Anterior cingulate cortex (tissue), 58 donors: ENCODE measurements at places on chromosomes 3 and 15.

- no peak for DNase-seq
Observed at GRCh38 chr3:177626045-177626444, 428.8 kb upstream of the TBL1XR1 start.

DNA sequence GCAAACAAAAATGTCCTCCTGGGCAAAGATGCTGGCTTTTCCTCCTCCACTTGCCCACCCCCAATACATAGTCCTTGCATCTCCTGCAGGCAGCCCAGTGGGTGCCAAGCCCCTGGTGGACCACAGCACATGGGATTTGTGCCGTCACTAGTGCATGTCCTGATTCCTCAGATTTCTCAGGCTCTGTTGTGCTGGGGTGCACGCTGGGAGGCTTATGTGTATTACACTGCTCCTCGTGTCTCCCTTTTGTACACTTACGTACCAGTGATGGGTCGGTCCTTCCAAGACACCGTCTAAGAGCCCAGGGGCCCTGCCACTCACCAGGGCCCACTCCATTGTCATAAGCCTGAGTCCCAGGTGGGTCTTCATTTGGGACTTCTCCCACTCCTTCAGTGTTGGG lies 70.1 kb downstream of the PLXNA1 start:
- no peak for DNase-seq

DNA sequence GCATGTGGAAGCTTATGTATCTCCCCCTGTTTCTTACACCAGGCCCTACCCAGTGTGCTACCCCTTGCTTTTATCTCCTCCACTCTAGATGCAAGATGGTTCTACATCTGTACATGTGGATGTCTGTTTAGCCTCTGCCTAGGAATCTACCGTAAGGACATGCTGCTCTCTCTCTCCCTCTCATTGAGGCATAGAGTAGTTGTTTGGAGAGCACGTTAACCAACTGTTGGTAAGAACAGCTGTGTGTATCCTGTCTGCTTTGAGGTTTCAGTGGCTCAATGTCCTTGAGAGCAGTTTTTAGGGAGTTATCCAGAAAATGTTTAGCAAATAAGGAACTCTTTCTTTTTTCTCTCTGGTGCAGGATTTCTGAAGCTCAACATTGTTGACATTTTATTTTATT lies 152.8 kb downstream of the DNAJB8 start:
- no peak for DNase-seq

- no peak for DNase-seq
Observed at GRCh38 chr3:194197981-194198695, 62.2 kb downstream of the HES1 start.

- DNase-seq, result no peak
Observed at GRCh38 chr15:89435362-89435761, 61.0 kb downstream of the RHCG start.

- no peak for DNase-seq
Observed at GRCh38 chr3:109137761-109138160, 1.2 kb downstream of the C3orf85 start.

DNA sequence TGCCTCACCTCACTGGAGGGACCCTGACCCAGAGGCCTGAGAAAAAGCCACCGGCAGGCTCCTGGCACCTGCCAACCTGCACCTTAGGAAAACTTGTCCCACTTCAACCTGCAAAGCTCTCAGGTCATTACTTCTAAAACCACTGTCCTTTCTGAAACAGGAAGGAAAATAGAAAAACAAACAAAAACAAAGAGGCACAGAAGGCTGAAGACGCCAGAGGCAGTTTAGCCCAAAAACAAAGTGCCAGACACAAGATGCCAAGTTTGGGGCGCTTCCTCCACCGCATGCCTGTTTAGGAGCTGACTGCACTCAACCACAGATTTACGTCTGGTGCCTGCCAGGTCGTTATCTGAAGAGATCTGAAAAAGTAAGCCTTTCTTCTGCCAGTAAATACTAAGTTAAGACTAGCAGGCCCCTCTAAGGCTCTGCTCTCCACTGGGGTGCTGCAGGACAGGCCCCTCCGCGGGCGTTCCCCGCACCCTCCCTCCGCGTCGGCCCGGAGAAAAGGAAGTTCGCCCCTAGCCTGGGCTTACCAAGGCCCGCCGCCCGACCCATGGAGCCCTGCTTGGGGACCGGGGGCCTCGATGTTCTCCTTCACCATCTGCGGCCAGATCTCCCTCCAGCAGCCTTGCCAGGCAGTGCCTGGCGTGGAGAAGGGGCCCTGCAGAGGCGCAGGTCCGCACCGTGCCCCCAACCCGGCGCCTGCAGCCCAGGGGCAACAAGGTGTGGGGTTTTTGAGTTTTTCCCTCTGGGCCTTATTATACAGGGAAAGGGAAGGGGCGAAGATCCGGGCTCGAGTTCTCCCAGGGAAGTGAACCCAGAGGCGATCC lies 1.3 kb downstream of the GOLGA8A start:
- DNase-seq, result no peak

GRCh38 chr15:91108421-91108820 lies 8.4 kb downstream of the SV2B start:
- DNase-seq, result no peak

DNA sequence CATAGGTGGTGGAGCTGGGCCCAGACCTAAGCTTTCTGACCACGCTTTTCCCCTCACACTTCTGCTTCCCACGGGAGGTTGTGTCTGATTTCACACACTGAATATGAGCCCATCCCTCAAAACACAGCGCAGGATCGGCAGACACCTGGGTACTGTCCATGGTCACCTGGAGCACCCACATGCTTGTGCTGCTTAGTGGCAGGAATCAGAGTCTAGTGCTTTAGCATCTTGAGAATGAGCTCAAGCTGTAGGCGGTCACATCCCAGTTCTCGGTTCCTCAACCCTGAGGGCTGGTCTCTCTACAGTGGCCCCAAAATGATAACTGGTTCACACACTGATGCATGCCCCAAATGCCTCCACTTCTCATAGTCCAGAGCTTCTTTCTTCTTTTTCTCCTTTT lies 111.0 kb downstream of the SEMA5B start:
- no peak for DNase-seq

- no peak for DNase-seq
Observed at GRCh38 chr3:180359061-180359952, 242.7 kb upstream of the TTC14 start.

DNA sequence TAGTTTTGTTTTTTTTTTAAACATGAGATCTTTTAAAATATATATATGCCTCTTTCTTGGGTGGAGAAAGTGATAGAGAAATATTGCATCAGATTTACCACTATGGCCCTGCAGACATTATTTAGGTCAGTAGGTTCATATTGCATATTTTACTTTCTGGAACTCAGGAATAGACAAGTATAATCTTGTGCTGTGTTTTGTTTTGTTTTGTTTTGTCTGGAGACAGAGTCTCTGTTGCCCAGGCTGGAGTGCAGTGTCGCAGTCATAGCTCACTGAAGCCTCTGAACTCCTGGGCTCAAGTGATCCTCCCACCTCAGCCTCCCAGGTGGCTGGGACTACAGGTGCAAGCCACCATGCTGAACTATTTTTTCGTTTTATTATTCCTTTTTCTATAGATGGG lies 21.5 kb upstream of the DUT start:
- no peak for DNase-seq

DNA sequence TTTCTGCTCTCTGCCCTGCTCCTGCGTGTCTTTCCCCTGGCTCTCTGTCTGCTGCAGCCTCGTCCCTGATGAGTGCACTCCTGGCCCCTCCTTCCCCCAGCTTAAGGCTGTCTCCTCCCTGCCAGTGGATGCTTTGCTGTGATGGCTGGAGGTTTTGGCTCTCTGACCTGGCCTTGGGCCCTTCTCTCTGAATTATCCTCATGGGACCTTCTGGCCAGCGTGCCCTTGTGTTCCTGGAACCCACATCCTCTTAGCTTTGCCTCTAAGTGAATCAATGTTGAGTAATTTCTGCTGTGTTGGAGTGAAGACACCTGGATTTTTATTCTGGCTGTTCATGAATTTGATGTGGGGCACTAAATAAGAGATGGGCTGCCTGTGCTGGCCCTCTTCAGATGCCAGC lies 9.8 kb upstream of the TNFAIP8L3 start:
- no peak for DNase-seq

GRCh38 chr3:10240799-10241198 lies 7.5 kb upstream of the TATDN2 start:
- DNase-seq, result no peak

DNA sequence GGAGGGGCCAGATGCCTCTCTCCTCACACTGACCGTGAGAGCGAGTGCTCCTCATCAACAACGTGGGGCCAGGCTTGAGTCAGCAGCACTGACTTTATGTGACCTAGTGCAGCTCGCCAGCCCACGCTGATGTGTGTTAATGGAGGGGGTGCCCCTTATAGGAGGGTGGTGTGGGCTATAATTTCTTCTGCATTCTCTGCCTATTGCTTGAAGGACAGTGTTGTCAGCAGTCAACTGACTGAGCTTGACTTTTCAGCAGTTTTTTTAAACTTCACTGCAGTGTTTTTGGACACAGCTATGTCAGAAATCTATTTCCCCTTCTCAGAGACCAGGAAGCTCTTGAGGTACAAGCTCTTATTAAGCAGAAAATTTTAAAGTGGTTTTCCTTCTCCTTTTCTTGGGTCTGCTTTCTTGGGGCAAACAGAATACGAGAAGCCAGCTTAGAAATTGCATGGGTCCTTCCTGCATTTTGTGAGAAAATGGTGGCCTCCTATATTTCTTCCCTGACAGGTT lies 304.8 kb upstream of the CTDSPL start:
- DNase-seq, result no peak

GRCh38 chr3:141266797-141267555 lies 35.4 kb downstream of the PXYLP1 start:
- DNase-seq, result no peak

GRCh38 chr15:69941706-69942495 lies 155.8 kb downstream of the TLE3 start:
- no peak for DNase-seq
